ENCODE measurements at places on chromosomes 13 and 19. TPM values are rescaled to one million over a fixed set of nuclear protein-coding genes. Genes with fewer than 3 reads are reported as not detected.

DNA sequence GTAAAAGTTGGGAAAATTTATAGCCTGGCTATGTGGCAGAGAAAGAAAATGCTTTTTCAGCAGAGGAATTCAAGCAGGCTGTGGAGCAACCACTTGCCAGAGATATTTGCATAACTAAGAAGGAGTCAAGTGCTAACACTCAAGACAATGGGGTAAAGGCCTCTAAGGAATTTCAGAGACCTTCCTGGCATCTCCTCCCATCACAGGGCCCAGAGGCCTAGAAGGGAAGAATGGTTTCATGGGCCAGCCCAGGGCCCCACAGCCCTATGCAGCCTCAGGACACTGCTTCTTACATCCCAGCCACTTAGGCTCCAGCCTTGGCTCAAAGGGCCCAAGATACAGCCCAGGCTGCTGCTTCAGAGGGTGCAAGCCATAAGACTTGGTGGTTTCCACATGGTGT is 14.3 kb downstream of the SLC15A1 start:
- H3K4me3 ChIP-seq: no peak overlapping the region
- no peaks in the 10 kb centered on the region for H3K4me1 ChIP-seq
- no peaks in the 10 kb centered on the region for H3K36me3 ChIP-seq
- no peak for DNase-seq

DNA sequence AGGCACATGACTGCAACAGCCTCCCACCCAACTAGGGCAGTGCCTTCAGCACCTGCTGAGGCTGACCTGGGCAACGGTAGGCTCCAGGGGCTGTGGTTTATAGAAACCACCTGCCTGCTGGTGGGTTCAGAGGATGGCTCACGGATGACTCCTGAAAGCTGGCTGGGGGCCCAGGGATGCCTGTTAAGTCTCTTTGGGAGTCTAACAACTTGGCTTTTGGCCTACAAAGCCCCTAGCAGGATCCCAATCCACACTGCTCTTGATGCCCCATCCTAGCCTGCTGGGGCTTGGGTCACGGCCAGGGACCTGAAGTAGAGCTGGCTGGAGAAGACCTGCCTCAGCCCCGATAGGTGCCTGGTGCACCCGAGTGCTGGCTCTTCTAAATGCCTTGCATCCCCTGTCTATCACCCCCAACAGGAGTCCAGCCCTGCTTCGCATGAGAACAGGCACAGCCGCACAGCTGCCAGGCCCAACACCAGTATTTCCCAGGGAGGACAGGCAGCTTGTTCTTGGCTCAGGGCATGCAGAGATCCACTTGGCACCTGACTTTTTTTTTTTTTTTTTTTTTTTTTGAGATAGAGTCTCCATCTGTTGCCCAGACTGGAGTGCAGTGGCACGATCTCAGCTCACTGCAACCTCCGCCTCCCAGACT is 9.1 kb upstream of the EPHX3 start:
- no peaks in the 10 kb centered on the region for H3K4me1 ChIP-seq
- H3K27ac ChIP-seq: no peak overlapping the region
- no peak for DNase-seq
- no peaks in the 10 kb centered on the region for H3K27me3 ChIP-seq
- H3K4me3 ChIP-seq: no peak overlapping the region

DNA sequence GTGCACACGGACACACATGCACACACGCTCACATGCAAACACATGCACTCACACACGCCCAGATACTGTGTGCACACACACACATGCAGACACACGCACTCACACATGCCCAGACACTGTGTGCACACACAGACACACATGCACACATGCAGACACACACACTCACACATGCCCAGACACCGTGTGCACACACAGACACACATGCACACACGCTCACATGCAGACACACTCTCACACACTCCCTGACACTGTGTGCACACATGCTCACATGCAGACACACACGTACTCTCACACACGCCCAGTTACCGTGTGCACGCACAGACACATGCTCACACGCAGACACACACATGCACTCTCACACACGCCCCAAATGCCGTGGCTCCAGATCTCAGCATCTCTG is 137.2 kb upstream of the MCF2L start:
- DNase-seq: no peak
- no peaks in the 10 kb centered on the region for H3K36me3 ChIP-seq
- H3K4me3 ChIP-seq: no peak overlapping the region
- H3K4me1 ChIP-seq: no peaks in the 10 kb centered on the region
- no peak overlapping the region for H3K27ac ChIP-seq

GRCh38 chr19:3053218-3053621 is 9.1 kb downstream of the TLE5 start:
- H3K27ac ChIP-seq: no peak overlapping the region
- H3K4me3 ChIP-seq: no peak overlapping the region
- DNase-seq: no peak
- H3K4me1 ChIP-seq: peaks cover 33% of the 10 kb centered on the region
- H3K27me3 ChIP-seq: no peaks in the 10 kb centered on the region

- H3K4me3 ChIP-seq: no peak overlapping the region
- H3K27ac ChIP-seq: no peak overlapping the region
- no peaks in the 10 kb centered on the region for H3K27me3 ChIP-seq
- H3K4me1 ChIP-seq: no peaks in the 10 kb centered on the region
- no peak for DNase-seq
- no peaks in the 10 kb centered on the region for H3K36me3 ChIP-seq
These were observed 16.9 kb downstream of the COG3 start for GRCh38 chr13:45481688-45482087.

TEX26 gene
- total RNA-seq: not detected

ALG11 gene
- 9.0 TPM for total RNA-seq

PCDH17 gene
- total RNA-seq: 0.80 TPM

LIPE gene
- total RNA-seq: 22.2 TPM

- H3K27me3 ChIP-seq: no peaks in the 10 kb centered on the region
- no peaks in the 10 kb centered on the region for H3K36me3 ChIP-seq
- no peak overlapping the region for H3K4me3 ChIP-seq
- H3K27ac ChIP-seq: no peak overlapping the region
These were observed 991.6 kb upstream of the SLC10A2 start for GRCh38 chr13:104057861-104058260.

GRCh38 chr19:48506138-48506733 is 5.4 kb downstream of the LMTK3 start:
- DNase-seq: no peak
- peaks cover 5% of the 10 kb centered on the region for H3K4me1 ChIP-seq
- peaks cover 25% of the 10 kb centered on the region for H3K27me3 ChIP-seq
- no peak overlapping the region for H3K4me3 ChIP-seq

DNA sequence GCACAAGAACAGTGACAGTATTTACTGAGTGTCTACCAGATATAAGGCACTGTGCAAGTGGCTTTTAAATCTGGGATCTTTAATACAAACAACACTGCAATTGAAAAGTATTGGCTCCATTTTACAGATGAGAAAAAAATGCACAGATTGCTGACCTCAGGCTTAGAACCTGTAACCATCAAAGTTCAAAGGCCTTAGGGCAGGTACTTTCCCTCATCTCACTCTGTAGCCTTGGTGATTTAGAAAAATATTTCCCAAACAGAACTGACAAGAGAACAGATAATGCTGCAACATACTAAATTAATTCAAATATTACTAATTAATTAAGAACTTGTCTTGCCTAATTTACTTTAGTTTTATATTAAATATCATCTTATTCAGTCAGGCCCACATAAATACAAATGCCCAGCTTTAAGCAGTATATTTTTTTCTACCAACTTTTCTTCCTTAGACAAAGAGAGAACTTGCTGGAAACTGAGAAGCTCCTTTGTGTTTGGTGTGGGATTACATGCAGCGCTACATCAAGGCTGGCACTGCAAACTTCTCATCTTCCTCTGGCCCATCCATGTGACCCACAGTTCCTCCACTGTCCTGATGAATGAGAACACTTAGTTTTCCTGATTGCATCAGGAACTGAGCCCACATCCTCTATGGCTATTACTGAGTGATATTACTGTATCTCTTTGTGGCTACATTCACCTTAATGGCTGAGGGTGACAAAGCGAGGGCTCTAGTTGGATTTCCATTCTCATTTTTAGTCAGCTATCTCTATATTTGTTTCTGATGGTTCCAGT is 302.1 kb downstream of the ENOX1 start:
- H3K36me3 ChIP-seq: no peaks in the 10 kb centered on the region
- no peak overlapping the region for H3K27ac ChIP-seq
- no peaks in the 10 kb centered on the region for H3K27me3 ChIP-seq
- no peak overlapping the region for H3K4me3 ChIP-seq
- DNase-seq: no peak
- H3K4me1 ChIP-seq: peaks cover 3% of the 10 kb centered on the region

- H3K27ac ChIP-seq: no peak overlapping the region
- no peak for DNase-seq
- H3K4me3 ChIP-seq: no peak overlapping the region
- H3K27me3 ChIP-seq: no peaks in the 10 kb centered on the region
- no peaks in the 10 kb centered on the region for H3K36me3 ChIP-seq
These were observed 1027.3 kb downstream of the UQCRFS1 start for GRCh38 chr19:28185646-28186045.
